ENCODE measurements at places on chromosomes 11 and 22.

DNA sequence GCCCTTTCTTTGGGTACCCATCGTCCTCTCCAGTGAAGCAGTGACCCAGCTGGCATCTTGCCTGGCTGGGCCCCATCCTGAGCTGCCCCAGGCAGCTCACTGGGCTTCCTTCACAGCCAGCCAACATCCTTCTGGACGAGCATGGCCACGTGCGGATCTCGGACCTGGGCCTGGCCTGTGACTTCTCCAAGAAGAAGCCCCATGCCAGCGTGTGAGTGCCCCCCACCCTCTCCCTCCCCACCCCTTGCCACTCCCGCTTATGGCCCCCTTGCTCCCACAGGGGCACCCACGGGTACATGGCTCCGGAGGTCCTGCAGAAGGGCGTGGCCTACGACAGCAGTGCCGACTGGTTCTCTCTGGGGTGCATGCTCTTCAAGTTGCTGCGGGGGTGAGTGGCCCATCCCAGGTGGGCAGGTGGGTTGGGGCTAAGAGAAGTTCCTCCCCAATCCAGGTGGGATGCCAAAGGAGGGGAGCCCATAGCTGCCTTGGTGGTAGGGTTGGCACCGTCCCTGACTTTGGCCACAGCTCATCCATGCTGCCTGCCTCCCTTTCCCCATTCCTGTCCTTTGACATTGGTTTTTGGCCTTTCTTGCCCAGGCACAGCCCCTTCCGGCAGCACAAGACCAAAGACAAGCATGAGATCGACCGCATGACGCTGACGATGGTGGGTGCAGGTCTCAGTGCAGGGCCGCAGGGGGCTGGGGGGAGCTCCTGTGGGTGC, 6.8 kb upstream of the ANKRD13D start:
- no peak for DNase-seq

GRCh38 chr11:8092587-8093424, 11.8 kb downstream of the TUB start:
- peak; percentile 44 for DNase-seq

- no peak for DNase-seq
Observed at GRCh38 chr11:61776561-61777075, 15.8 kb downstream of the TMEM258 start.

GRCh38 chr11:77051511-77051910, 15.3 kb upstream of the CAPN5 start:
- no peak for DNase-seq

- DNase-seq, result no peak
Observed at GRCh38 chr22:49344656-49345055, 483.0 kb downstream of the BRD1 start.

GRCh38 chr11:85813721-85814120, 2.8 kb upstream of the SYTL2 start:
- peak; percentile 43 for DNase-seq

DNA sequence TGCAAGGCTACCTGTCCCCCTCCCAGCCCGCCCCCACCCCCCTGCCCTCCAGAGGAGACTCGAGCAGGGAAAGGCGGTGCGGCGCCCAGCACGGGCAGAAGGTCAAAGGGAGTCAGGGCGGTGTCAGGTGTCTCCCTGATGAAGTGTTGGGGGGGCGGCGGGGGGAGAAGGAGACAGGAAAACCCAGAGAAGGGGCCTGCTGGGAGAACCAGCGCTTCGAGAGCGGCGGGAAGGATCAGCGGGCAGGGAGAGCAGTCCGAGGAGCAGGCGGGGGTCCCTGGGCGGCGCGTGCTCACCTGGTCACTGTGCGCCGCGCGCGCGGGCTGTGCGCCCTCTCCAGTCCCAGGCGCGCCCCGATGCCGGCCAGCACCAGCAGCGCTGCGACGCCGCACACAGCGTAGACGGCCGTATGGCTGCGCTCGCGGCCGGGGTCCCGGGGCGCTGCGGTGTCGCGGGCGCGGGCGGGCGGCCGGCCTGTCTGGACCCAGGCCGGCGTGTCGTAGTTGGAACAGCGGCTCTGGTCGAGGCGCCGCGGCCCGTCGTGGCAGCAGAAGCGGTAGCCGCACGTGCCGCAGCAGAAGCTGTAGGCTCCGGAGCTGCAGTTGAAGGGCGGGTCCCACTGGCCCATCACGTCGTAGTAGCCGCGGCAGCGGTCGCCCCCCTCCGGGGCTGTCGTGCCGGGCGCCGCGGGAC, 886 bp downstream of the SHISA8 start:
- no peak for DNase-seq

DNA sequence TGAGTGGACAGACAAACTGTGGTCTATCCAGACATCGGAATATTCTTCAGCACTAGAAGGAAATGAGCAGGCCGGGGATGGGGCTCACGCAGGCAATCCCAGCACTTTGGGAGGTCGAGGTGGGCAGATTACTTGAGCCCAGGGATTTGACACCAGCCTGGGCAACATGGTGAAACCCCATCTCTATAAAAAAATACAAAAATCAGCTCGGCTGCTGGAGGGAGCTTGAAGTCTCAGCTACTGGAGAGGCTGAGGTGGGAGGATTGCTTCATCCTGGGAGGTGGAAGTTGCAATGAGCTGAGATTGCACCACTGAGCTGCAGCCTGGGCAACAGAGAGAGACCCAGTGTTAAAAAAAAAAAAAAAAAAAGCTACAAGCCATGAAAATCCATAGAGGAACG, 8.0 kb upstream of the CTSD start:
- DNase-seq, result no peak

DNA sequence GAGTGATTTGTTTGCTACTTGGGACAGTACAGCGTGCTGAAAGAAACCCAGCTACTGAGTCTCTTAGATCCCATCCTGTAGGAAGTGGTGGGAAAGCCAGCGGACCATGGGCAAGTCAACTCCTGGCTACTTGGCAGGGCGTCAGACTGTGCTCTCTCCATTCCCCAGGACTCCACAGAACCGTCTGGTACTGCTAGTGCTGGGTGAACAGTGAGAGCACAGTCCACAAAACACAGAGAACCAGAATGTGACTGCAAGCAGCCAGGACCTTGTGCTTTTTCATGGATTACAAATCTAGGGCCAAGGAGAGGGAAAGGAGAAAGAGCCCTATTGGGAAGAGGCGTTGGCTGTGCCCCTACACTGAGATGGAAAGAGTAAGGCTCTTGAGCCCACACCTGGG, 10.2 kb downstream of the BID start:
- DNase-seq, result no peak

GRCh38 chr22:42561856-42562255, 8.1 kb downstream of the SERHL2 start:
- DNase-seq, result no peak

DNA sequence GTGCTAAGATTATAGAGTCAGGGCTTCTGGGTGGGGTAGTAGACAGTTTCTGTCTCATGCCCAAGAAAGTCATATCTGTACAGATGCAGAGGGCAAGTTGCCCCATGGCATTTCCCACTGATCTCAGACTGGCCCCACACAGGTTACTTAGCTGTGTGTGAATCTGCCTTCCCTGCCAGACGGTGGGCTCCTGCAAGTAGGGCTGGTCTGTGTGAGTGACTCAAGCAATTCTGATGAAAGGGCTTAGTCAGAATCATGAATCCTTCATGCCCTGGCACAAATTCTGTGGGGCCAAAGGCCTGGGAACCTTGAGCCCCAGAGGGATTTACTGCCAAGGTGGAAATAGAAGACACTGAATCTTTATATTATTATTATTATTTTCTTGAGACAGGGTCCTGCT, 30.4 kb downstream of the USH1C start:
- no peak for DNase-seq

- no peak for DNase-seq
Observed at GRCh38 chr22:24883432-24883831, 63.1 kb downstream of the LHFPL7 start.

GRCh38 chr11:110134110-110134509, 40.9 kb downstream of the ZC3H12C start:
- DNase-seq, result peak; percentile 87

GRCh38 chr11:125975634-125976033, 29.8 kb downstream of the VSIG10L2 start:
- DNase-seq, result no peak

- DNase-seq, result no peak
Observed at GRCh38 chr11:31160504-31161422, 208.8 kb downstream of the DCDC1 start.

GRCh38 chr22:31995046-31995445, 48.0 kb upstream of the SLC5A1 start:
- no peak for DNase-seq

GRCh38 chr22:42010778-42011177, 12.2 kb downstream of the WBP2NL start:
- no peak for DNase-seq

DNA sequence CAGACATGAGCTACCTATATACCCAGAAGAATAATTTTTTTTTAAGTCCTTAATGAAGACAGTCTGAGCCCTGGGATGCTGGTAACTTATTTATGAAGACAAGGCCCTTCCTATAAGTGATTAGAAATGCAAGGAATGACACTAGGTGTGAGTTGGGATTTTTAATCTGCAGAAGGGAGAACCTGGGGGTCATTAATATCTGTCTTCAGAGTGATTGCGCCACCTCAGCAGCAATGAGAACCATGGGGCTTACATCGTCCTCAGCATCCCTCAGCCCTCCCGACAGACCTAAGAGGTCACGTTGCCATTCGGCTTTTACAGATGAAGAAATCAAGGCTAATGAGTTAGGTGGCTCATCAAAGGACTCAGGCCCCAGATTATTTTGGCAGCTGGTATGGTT, 55.6 kb downstream of the MCM5 start:
- DNase-seq, result no peak

DNA sequence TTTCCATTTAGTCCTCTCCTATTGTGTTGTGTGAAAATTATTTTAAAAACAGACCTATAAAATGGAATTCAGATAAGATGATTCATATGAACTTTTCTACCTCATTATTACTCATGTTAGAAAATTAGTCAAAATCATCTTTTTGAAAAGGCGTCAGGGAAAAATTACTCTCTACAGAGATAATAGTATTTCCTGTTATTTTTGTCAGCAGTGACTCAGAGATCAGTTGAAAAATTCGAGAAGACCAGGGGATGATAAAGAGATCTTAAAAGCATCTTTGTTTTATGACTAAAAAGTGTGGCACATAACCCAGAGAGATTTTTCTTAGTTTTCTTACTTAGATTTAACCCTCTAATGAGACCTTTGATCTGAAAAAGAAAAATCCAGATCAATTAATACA, 157.9 kb upstream of the CARD18 start:
- DNase-seq, result no peak
